ENCODE measurements at places on chromosomes 6 and 20. TPM values are rescaled to one million over a fixed set of nuclear protein-coding genes. Genes with fewer than 3 reads are reported as not detected.

NOX3 gene
- polyA plus RNA-seq: not detected

SRF gene
- polyA plus RNA-seq: 32.2 TPM

FILIP1 gene
- 34.5 TPM for polyA plus RNA-seq

PAQR8 gene
- 17.9 TPM for polyA plus RNA-seq

COX4I2 gene
- 18.6 TPM for polyA plus RNA-seq

GRCh38 chr20:22307409-22307808, 277.0 kb downstream of the FOXA2 start:
- DNase-seq: no peak

DNA sequence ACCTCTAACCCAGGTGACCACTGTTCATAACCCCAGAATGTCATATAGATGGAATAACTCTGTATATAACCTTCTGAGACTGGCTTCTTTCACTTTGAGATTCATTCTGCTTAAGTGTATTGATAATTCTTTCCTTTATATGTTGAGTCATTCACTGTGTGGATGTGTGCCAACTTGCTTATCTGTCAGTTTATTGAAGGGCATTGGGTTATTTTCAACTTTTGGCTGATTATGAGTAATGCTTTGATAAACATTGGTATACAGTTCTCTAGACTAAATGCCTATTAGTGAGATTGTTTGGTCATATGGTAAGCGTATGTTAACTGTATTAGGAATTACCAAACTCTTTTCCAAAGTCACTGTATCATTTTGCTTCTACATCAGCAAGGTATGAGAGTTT, 453.4 kb upstream of the SPTLC3 start:
- DNase-seq: no peak

DNA sequence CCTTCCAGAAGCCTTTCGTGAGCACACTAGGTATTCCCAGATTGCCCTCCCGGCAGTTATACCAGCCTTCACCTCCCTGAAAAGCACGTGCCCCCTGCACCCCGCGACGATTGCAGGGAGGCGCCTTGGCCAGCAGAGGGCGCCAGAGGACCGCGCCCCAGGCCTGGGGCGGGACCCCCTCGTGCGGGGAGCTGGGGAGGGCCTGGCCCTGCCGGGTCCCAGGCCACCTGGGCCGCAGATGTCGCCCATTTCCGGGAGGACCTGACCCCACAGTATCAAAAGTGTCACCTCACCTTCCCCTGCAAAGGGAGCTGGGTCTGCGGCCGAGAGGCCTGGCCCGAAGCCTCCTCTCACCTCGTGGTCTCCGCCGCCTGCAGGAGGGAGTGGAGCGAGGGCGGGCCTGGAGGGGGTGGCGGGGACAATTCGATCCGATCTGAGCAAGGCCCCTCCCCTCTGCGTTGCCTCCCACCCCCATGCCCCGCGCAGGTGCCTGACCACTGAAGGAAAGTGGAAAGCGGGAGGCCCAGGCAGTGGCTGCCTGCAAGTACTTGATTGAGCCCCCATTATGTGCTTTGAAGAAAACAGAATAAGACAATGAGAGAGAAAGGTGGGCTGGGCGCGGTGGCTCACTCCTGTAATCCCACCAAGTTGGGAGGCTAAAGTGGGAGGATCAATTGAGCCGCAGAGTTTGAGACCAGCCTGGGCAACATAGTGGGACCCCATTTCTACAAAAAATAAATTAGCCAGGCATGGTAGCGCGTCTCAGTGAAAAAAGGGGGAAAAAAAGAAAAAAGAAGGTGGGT, 3.5 kb upstream of the SNAI1 start:
- peak; percentile 54 for DNase-seq

DNA sequence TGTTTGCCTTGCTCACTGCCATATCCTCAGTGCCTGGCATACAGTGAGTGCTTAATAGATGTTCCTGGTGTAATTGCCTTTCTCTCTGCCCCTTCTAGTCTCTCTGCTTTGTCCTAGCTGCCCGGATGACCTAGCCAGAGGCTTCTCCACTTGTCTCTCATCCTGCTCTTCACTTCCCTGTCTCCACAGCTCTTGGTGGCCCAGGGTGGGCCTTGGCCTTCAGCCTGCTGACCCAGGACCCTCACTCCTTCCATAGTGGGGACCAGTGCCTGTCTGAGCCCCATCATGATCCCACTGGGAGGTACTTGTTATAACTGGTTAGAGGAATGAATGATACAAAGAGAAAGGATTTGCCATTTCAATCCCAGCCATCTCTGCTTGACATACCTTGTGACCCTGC, 49.2 kb upstream of the BLCAP start:
- no peak for DNase-seq

DNA sequence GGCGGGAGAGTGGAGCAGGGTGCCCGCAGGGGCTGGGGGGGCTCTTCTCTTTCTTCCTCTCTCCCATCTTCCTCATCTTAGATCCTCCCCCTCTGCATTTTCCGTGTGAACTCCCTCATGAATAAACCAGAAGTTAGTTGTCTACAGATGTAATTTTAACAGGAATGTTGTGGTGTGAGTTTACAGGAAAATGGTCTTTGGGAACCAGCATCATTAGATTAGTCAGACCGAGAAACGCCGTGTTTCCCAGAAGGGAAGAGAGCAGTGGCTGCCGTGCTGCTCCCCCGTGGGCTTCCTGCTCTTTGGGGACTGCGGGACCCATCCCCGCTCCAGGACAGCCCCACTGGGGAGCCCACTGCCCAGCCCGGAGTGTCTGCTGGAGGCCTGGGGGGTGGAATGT, 3.4 kb downstream of the MYT1 start:
- DNase-seq: no peak

GRCh38 chr6:10554826-10555225, 33.7 kb downstream of the GCNT2 start:
- DNase-seq: no peak

DNA sequence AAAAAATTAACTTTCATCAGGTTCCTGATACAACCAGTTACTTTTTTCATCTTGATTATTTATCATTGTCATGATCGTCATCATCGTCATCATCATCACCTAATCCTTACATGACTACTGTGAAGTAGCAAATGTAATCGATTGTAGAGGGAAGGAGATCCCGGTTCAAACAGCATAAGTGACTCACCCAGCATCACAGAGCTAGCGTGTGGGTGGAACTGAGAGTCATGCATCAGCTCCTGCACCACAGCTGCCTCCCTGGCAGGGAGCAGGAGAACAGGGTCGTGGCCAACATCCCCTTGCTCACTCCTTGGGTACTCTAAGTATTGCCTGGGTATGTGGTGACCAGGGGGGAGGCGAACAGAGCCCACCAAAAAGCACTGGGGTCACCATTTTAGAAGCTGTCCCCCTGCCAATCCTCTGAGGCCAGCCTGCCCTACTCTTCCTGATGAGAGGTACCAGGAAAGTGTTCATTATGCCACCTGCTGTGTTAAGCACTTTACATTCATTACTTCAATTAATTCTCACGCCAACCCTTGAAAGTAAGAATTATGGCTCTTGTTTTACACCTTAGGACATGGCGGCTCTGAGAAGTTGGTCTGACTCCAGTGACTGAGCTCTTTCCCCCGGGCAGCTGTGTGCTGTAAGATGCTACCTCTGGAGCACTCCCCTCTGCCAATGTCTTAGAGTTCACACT, 425.2 kb downstream of the CD83 start:
- no peak for DNase-seq

DNA sequence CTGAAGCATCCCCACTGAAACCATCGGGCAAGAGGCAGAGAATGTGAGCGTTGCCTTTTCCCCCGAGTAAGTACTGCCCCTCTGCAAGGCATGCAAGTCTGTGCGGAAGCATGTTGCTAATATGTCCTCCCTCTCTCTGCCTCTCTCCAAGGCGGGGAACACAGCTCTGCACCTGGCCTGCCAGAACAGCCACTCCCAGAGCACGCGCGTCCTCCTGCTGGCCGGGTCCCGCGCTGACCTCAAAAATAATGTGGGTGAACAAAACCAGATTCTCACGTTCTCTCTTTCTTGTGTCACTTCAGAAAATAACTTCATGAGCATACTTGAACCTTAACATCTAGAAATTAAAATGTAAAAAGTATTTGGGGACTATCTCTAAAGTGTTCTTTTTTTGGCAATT, 26.4 kb downstream of the LYRM2 start:
- DNase-seq: no peak

DNA sequence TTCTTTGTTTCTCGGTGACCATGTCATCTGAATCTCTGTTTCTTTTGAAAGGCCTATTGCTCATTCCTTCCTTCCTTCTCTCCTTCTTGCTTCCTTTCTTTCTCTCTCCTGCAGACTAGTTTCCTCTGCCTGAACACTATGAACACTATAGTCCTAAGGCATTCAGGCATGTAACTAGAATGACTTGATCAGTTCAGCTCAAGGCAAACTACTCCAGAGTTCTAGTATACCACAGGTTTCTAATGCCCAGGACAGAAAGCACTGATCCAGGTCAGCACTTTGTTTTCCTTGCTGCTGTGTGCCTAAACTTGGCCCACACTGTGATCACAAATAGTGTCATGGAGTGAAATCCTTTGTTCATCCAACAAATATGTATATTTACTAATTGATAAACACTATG, 324.1 kb upstream of the GJE1 start:
- DNase-seq: no peak

DNA sequence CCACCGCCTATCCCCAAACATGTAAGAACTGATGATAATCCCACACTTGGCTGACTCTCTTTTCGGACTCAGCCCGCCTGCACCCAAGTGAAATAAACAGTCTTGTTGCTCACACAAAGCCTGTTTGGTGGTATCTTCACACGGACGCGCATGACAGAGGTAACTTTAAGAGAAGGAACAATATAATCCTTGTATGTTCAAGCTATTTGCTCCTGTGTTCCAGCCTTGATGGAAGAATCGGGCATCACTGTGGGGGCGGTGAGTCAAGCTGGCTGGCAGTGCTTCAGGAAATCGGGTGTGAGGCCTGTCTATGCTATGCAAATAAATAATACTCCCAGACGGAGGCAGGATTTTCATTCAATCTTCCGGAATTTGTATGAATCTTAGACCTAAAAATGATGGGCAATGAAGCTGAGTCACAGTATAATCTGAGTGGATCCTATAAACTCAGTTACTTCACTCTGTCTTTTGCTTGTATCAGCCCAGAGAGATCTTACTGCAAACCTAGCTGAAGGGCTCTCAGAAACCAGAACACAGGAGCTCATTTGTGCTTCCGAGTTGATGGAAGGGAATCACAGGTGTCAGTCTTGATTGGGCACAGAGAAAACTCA, 45.2 kb upstream of the NT5E start:
- DNase-seq: no peak

Data from left lung (tissue), 14 donors.